ENCODE measurements at places on chromosomes 1 and 21.

DNA sequence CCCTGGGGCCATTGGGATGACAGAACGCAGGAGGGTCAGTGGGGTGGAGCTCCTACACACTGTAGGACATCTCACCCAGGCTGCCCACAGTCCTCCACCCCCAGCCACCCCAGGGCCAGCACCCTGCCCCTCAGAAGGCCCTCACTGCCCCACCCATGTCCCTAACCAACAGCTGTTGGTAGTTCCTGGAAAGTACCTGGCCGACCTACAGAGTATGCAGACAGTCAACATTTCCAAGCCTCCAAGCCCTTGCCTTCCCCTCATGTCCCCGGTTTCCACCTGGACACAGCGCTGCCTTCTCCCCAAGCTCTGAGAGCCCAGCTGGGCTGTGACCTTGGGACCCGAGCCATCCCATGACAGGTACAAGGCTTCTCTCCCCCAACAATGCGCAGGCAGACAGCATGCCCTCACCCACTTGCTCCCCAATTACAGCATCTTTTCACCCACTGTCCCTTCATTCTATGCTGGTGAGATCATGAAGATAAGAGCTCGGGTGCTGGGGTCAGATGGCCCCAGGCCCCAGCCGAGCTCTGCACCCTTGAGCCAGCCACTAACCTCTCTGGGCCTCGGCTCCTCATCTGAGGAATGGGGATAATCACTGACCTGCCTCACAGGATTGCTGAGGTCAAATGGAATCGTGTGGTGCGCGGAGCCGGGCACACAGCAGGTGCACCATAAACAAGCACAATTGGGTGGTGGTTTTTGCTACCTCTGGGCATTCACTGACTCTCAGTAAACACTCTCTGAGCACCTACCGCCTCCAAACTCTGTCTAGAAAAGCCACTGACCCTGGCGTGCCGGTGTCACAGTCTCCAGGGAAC is 11.2 kb downstream of the LAPTM5 start:
- DNase-seq = no peak

DNA sequence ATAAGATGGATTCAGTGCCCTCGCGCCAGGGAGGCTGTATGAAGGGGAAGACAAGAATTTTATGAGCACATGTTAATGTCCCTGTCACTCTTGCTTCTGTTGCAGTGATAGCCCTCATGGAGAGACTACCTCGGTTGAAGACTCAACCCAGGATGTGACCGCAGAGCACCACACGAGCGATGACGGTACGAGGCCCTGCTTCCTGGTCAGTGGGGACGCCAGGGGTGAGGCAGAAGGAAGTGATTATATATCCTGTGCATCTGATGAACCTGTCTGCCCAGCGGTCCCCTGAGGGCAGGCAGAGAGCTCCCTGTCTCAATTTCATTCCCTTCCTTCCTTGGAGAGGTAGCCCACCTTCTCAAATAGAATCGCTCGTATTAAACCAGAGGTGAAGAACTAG is 20.0 kb upstream of the IKBKE start:
- no peak for DNase-seq

- DNase-seq = no peak
Measured at GRCh38 chr1:208300084-208300770, 56.0 kb upstream of the PLXNA2 start.

DNA sequence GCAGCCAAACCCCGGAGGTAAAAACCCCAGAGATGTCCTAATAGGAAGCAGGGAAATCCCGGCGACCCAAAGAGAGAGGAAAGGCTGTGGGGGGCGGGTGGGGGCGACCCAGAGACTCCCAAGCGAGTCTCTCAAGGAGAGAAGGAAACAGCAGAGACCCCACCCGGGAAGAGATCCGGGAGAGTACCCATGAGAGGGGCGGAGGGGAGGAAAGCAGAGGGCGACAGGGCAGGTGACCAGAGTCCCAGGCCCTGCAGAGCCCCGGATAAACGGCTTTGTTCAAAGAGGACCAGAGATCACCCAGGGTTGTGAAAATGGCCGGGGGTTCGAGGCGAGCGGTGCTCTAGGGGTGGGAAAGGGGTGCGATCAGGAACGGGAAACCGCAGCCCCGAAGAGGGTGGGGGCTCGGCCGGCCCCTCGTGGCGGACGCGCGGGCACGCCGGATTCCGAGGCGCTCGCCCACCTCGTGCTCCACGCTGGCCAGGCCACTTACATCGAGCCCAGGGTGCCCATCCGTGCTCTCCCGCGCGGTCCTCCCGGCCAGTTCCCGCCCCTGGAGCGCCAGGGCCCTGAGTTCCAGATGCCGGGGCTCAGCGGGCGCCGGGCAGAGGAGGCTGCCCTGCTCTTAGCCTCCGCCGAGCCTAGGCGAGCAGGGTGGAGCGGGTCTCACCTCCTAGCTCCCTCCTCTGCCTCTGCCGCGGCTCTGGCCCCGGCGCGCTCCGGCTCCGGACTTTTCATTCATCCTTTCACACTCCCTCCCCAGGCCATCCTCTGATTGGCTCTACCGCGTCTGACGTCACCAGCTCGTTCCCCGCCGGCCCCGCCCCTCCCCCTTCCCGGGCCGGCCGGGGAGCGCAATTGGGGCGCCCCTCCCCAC is 52.3 kb downstream of the RHBG start:
- peak; percentile 37 for DNase-seq

DNA sequence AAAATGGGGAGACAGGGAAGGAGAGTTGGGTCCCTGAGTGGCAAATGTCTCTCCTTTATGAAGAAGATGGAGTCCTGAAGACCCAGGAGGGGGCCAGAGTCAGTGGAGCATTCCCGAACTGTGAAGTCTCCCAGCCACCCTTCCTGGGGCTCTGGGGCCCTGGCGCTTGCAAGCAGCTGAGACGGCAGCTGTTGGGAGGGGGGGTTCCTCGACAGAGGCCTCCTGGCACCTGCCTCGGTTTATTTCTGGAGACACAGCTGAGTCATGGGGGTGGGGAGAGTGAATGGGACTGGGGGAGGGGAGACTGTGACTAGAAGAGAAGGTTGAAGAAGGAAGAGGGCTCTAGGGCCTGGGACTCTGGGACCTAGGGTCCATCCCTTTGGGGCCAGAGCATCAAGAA is 14.0 kb downstream of the NES start:
- DNase-seq = peak; percentile 92

DNA sequence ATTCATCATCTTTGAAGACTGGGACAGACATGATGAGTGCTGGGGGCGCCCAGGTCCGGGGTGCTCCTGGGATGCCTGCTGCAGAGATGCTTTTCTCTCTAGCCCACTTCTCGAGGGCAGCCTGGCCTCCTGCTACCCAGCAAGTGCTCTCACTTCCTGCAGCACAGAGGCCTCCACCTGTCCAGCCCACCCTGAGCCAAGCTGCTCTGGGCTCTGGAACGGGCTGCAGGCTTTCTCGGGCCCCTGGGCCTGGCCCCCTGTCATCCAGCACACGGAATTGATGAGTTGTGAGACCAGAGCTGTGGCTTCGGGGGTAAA is 469.5 kb upstream of the VAMP3 start:
- no peak for DNase-seq

DNA sequence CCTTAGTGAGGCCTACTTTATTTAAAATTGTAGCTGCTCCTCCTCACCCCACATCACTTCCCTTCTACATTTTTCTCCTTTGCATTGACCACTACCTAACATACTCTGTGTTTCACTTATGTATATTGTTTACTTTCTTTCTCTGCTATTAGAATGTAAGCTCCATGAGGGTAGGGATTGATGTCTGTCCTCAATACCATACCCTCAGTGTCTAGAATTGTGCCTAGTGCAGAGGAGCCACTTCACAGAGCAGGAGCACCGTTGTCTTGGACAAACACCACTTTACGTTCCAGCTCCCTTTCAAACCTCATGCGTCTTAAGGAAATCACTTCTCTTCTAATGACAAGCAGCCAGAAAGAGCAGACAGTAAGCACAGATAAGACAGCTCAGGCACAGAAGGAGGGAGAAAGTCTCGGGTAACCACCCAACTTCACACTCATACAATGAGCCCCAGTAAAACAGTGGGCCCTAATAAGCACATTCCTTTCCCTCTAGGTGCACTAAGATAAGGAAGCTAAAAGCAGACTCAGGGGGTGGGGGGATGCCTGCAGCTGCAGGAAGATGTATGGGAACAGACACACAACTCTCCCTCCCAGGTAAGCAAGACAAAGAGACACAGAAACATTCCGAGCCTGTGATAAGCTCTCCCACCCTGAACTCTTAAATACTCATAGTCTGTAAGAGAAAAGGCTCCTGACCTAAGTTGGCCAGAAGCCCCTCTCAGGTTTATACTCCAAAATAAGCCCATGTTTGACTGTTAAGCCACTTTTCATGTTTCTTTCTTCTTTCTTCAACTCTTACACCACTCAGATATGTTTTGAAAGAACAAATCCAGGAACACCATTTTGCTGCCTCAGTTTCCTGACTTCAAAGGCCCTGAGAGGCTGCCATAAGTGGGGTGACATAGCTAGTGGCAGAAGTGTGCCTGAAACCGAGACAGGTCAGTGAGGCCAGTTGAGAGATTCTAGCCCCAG is 7.1 kb upstream of the PLEKHM2 start:
- DNase-seq = no peak

- DNase-seq = no peak
Measured at GRCh38 chr1:107949467-107950253, 15.3 kb downstream of the VAV3 start.

GRCh38 chr1:36366091-36366661 is 19.5 kb downstream of the STK40 start:
- no peak for DNase-seq

DNA sequence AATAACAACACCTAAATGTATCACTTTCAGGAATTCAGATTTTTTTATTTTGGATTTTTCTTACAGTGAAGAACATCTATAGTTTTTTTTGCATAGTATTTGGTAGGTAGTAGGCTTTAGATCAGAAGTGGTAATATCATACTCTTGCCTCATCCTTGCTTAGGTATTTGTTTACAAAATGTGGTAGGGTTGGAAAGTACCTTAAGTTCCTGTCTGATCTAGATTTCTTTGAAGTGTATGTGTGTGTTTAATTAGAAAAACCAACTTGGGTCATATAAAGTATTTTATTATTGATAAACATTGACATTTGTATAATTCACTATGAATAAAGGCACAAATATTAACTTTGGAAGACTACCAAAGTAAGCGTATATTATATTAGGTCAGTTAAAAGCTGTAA is 85.3 kb upstream of the GPR88 start:
- no peak for DNase-seq

- no peak for DNase-seq
Measured at GRCh38 chr1:111199329-111199728, 1.1 kb downstream of the DENND2D start.

DNA sequence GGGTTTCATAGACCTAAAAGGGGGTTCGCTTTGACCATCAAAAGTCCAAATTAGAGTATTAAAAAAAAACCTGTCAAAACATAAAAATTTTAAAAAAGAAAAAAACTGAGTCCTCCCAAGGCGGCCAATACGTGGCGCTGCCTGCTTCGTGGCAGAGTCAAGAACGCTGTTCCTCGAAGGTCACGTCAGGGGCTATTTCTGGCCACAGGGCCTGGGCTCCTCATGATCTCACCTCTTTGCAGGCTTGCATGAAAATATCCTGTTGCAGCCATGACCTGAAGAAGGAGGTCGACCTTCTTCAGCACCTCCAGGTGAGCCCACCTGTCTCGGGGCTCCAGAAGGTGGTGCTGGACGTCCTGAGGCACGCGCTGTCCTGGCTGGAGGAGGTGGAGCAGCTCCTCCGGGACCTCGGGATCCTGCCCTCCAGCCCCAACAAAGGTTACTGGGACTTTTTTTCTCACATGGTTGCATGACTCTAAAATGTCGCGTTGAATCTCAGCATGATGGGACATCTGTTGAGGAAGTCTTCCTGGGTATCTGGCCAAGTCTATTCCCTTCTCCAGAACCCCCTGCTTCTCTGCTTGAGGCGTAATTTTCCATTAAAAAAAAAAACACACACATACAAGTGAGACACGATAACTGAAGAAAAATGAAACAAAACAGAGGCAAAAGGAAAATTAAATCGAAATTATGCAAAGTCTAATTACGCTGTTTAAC is 80.4 kb upstream of the EFHD2 start:
- peak; percentile 22 for DNase-seq

DNA sequence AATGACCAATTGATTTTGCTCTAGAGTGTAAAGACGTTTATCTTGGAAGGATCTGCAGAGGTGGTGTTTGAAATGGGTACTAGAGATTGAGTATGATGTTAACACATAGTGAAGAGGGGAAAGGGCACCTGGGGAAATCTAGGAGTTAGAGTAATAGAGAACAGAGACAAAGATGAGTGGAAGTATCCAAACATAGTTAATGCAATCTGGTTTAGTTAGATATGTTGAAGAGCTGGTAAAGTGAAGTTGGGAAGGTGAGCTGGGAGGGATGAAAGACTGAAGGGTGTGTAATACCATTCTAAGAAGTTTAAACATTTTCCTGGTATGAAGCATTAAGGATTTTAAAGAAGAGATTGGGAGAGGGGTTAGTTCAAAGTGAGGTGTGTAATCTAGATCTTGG is 11.0 kb downstream of the XPR1 start:
- no peak for DNase-seq

GRCh38 chr21:14874379-14874778 is 190.4 kb downstream of the NRIP1 start:
- no peak for DNase-seq

DNA sequence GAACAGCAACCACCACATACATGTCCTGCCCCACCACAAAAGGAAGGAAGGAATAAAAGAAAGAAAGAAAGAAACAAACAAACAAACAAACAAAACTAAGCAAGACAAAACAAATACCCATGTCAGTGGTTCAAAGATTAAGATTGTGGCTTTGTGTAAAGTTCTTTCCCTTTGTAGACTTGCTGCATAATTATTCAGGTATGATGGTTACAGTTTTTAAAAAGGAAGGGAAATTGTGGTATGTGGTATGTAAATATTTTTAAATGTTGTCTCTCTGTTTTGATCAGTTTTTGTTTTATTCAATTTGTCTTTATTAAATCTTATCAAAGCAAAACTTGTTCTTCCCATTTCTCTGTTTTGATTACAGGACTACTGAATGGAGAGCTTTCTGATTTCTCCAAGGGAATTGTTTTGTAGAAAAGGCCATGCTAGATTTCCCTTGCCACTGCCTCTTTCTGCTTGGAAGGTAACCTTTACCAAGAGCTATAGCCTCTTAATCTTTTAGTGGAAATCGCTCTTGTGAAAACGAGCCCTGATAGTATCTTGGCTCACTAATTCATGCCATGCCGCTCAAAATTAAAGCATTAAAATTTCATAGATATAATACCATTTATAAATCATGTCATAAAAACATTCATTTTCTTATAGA is 290.3 kb upstream of the ST6GALNAC5 start:
- DNase-seq = no peak

GRCh38 chr1:247362153-247362552 is 30.5 kb upstream of the ZNF496 start:
- no peak for DNase-seq

DNA sequence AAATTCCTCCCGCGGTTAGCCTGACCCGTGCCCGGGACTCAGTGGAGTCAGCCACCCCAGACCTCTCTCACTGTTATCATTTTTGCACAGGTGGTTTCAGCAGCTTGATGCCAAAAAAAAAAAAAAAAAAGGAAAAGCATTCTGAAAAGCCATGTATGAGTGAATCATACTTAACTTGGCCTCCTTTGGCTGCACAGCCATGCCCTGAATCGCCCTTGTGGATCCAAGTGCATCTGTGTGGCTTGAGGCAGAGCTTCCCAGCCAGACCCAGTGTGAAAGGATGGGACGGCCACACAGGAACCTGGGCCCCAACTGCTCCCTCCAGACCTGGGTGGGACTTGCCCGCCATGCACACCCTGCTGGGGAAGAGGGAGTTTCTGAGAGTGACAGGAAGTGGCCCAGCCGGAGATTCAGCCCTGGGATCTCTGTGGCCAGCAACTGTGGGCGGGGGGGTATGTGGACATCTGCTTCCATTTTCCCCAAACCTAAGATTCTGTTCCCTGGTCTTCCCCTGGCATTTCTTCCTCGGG is 8.6 kb downstream of the YBEY start:
- no peak for DNase-seq

All from gastrocnemius medialis (tissue), 4 donors.